Panc1 (cell line): ENCODE measurements at places on chromosomes 16 and 17. TPM values are rescaled to one million over a fixed set of nuclear protein-coding genes. Genes with fewer than 3 reads are reported as not detected.

- no peak for DNase-seq
These were observed 77.0 kb downstream of the MRC2 start for GRCh38 chr17:62704381-62704971.

DNA sequence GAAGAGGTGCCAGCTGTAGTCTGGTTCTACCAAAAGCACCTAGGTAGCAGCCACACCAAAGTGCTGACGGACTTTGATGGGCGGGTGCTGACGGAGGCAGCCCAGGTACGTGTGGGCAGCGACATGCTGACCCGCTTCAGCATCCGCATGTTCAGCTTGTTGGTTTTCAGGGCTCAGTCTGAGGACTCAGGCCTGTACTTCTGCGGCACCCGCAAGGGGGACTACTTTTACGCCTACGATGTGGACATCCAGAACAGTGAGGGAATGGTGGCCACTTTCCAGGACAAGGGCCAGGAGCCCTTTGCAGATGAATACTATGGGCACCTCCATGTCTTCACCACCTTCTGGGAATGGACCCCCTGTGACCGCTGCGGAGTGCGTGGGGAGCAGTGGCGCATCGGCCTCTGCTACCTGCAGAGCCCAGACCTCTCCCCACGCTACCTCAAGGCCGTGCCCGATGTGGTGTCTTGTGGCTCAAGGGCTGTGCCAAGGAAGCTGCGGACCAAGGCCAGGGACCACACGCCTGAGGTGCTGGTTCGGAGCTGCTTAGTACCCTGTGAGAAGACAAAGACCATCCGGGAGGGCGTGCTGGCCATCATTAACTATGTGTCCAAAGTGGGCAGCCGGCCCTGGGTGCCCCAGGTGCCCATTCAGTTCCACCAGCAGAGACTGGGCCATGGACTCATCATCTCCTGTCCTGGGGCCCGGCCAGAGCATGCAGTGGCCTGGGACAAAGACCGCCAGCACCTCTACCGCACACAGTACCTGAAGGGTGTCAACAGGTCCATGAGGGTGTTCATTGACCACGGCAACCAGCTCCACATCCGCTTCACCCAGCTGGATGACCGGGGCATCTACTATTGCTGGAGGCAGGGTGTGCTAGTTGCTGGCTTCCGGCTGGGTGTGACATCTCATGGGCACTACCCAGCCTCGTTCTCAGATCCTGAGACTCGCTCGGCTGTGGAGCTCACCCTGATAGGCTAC is 5.0 kb upstream of the EFTUD2 start:
- DNase-seq, result no peak

DNA sequence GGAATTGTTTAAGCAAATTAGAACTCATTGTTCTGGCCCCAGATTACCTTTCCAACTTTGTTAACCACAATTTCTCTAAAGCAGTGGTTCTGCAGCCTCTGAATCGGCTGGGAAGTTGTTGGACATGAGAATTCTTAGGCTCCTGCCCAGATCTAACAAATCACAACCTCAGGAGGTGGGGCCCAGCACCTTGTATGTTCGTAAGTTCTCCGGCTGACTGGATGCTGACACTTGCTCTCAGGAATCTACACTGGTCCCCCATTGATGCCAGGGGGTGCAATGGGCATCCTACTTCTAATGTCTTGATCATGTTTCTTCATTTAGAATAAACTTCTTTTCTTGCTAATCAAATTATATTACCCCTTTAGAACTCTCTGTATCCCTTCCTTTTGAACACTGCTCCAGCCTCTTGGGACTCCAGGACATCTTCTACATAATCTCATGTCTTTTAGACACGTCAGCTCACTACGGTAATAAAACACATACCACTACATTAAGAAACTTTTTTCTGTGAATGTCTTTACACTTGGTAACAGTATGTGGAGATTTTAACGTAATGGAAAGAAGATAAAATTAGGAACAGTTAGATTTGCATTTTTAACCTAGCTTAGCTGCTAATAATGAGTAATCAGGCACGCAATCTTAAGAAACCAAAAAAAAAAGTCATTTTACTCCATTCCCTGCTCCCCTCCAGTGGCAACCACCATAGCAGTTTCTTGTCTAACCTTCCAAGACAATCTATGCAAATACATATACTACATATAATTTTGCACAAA is 143.2 kb downstream of the ITFG1 start:
- DNase-seq, result no peak

DNA sequence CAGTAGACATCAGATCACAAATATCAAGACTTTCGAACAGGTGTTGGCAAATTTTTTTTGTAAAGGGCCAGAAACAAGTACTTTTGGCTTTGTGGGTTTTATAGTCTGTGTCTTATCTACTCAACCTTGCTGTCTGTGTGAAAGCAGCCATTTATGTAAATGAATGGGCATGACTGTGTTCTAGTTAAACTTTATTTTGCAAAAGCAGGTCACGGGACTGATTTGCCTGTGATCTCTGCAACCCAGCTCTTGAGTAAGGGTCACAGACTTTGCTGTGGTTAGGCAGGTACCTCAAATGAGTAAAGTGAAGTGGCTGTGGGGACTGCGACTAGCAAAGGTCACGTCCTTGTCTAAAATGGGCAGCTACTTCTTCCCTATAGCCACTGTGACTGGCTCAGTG is 136.5 kb downstream of the FTO start:
- DNase-seq, result no peak

- DNase-seq, result no peak
These were observed 72.1 kb downstream of the COPRS start for GRCh38 chr17:31786796-31787481.

GRCh38 chr17:34024386-34024785 is 230.7 kb upstream of the CCL2 start:
- no peak for DNase-seq

DNA sequence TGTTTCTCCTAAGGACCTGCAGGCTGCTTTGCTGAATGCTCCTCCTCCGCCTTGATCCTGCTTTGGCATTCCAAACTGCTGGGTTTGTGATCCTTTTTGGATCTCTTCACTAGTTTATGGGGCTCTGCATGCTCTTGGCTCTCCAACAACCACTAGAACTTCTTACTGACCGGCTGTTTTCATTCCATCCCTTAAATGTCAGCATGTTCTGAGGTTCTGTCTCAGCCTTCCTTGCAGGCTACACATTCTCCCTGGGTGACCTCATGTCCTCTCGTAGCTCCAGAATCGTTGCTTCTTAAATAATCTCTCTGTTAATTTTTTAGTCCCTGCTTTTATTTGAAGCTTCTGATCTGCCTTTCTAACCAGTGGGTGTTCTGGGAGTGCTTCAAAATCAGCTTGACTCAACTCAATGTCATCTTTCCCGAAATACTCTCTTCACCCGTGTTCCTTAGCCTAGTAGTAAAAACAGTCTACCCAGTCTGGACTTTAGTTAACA is 119.0 kb upstream of the HS3ST2 start:
- DNase-seq, result no peak

- DNase-seq, result no peak
These were observed 37.3 kb downstream of the SMG6 start for GRCh38 chr17:2266045-2266864.

- no peak for DNase-seq
These were observed 544.8 kb upstream of the EEF2KMT start for GRCh38 chr16:5642436-5642835.

KRTAP1-5 gene
- total RNA-seq, result not detected

LITAF gene
- 85.2 TPM for total RNA-seq

ACAP1 gene
- total RNA-seq, result 2.7 TPM

GDPD3 gene
- total RNA-seq, result 2.5 TPM

BAIAP3 gene
- total RNA-seq, result 9.4 TPM

SRSF2 gene
- 436 TPM for total RNA-seq

INTS2 gene
- total RNA-seq, result 32.5 TPM

TOX3 gene
- 3.4 TPM for total RNA-seq

PERCC1 gene
- total RNA-seq, result not detected
